ENCODE measurements at places on chromosomes 1 and 21.

- no peak for DNase-seq
Observed at GRCh38 chr1:211944733-211945500, 90.4 kb downstream of the INTS7 start.

DNA sequence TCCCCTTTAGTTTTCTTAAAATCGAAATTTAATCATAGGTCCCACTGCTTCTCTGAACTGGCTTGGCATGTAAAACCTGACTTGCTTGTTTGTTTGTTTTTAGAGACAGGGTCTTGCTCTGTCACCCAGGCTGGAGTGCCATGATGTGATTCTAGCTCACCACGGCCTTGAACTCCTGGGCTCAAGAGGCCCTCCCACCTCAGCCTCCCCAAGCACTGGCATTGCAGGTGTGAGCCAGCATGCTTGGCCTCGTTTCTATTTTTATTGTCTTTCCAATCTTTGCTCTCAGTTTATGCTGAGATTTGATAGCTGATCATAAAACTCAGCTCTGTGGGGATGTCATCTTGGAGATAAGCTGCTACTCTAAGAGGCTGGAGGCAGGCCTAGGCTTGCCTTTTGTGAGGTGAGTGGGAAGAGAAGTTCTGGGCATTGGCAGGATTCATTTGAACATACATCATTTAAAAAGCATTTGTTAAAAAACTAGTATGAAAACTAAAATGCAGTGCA lies 51.5 kb upstream of the GCLM start:
- no peak for DNase-seq

- DNase-seq = no peak
Observed at GRCh38 chr21:34274001-34274400, 89.8 kb upstream of the KCNE2 start.

GRCh38 chr1:209607795-209608178 lies 24.3 kb downstream of the CAMK1G start:
- DNase-seq = no peak

DNA sequence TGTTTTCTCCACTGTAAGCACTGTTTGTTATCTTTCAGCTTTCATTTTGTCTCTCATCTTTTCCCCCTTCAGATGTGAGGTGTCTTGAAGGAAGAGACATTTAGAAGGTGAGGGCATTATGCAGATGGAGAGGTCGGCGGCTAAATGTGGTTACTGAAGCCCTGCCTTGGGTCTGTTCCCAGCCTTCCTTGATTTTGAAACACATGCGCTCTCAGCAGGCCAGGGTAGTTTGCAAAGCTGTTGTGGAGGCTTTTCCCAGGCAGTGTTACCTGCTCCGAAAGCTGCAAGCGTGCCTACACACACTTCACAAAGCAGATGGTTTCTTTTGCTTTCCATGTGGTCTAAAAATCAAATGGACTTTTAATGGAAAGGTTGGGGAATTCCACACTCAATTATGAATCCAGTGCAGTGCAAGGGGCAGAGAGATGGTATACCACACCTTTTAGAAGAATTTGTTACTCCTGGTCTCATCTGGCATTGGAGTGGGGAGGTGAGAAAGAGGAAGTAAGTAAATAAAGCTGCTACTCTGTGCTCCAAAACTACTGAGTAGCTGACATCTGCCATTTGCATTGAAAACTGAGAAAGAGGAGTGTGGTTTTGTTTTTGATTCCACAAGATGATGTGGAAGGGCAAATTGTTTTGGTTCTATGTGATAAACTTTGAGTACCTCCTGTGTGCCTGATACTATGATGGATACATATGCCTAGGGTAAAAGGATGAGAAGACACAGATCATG lies 91.9 kb downstream of the NFIA start:
- peak; percentile 3 for DNase-seq

DNA sequence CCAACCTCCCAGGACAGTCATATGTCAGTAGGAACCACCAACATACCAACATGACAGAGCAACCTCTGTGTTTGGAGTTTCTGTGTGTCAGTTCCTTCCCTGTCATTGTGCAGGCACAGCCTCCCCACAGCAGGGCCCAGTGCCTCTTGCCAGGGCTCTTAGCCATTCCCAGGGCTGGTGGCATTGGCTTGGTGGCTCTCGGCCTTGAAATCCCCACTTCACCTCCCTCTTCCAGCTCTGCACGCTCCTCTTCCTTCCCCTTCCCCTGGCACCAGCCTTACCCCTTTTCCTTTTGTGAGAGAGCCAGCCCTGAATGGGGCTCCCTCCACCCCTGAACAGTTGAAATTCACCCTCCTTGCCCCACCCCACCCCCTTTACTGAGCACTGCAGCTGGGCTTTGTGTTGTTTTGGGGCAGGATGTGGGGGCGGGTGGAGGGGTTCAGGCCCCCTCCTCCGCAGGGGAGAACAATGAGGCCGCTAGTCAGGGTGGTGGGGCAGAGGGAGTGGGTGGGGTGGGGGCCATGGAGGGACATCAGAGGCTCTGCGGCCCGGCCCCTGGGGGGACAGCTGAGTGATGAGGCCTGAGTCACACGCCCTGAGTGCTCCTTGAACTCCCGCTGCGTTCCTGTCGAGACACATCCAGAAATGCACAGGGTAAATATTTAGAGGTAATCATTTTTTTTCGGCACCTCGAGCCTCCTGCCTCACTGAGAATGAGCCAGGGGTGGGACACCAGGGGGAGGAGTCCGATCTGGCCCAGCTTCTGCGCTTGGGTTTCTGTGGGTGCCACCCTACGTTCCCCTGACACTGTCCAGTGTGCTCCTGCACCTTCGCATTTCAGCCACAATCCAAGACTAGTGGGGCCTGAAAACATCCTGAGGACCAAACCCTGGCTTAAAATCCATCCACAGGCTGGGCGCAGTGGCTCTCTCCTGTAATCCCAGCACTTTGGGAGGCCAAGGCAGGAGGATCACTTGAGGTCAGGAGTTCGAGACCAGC lies 28.6 kb downstream of the LGR6 start:
- no peak for DNase-seq

- DNase-seq = no peak
Observed at GRCh38 chr1:183783342-183783741, 21.6 kb upstream of the RGL1 start.

GRCh38 chr1:60547821-60548220 lies 474.3 kb upstream of the C1orf87 start:
- no peak for DNase-seq

DNA sequence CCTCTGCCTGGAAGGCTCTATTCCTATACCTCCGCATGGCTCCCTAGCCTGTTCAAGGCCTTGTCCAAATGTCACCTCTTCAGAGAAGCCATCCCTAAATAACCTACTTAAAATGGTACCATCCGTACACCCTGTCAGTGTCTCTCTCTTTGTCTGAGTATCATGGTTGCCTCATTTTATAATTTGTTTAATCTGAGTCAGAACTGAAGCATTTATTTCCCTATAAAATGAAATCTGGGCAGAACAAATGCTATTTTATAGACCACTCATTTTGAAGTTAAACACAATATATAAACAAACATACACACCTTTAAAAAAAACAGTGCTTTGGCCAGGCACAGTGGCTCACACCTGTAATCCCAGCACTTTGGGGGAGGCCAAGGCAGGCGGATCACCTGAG lies 30.2 kb downstream of the RERE start:
- DNase-seq = no peak

GRCh38 chr1:29050166-29050565 lies 73.5 kb downstream of the TMEM200B start:
- DNase-seq = no peak

DNA sequence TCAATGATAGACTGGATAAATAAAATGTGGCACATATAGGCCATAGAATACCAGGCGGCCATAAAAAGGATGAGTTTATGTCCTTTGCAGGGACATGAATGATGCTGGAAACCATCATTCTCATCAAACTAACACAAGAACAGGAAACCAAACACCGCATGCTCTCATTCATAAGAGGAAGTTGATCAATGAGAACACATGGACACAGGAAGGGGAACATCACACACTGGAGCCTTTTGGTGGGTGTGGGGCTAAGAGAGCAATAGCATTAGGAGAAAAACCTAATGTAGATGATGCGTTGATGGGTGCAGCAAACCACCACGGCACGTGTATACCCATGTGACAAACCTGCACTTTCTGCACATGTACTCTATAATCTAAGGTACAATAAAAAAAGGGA lies 883.4 kb upstream of the PRMT6 start:
- DNase-seq = no peak

DNA sequence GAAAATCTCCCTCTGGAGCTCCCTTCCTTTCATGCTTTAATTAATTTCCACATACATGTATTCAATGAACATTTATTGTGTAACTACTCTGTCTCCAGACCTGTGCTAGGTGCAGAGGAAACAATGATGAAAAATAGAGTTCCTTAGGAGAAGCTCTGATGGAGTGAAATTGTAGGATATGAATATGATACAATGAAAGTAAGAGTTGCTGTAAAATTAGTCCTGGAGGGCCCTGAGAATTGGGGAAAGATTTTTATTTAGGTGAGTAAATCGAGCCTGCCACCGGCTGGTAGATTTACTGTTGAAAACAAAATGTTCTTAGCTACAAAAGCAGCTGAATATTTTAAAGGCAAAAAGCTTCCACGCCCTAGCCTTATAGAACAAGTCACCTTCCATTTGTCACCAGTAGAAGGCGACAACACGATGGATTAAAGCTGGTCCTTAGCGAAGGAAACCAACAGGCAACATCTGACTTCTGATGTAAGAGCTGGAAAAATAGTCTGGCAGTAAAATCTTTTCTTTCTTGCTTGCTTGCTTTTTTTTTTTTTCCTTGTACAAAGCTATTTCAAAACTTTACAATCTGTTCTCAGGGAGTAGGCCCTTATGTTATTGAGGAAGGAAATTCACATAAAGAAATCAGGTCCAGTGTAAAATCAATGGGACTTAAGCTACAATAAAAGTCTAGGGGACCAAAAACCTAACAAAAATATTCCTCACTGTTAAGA lies 82.0 kb upstream of the ROR1 start:
- peak; percentile 68 for DNase-seq

DNA sequence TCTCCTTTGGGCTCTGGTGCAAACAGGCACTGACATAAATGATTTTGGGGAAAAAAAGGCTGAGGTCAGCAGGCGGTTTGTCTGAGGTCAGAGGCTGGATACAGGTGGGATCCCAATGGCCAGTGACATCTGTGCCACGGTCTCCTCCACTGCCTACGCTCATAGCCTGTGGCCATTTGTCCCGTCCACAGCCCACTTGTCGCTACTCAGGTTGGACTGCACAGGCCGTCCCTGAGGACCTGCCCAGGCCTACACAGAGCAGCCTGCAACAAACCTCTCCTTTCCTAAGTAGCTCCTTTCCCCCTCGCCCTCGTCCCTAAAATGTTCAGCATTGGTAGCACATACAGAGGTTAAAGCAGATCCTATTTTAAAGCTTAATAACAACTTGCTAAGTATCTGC lies 150.7 kb downstream of the ZBTB18 start:
- no peak for DNase-seq

- no peak for DNase-seq
Observed at GRCh38 chr1:171597203-171597602, 24.8 kb upstream of the MYOCOS start.

DNA sequence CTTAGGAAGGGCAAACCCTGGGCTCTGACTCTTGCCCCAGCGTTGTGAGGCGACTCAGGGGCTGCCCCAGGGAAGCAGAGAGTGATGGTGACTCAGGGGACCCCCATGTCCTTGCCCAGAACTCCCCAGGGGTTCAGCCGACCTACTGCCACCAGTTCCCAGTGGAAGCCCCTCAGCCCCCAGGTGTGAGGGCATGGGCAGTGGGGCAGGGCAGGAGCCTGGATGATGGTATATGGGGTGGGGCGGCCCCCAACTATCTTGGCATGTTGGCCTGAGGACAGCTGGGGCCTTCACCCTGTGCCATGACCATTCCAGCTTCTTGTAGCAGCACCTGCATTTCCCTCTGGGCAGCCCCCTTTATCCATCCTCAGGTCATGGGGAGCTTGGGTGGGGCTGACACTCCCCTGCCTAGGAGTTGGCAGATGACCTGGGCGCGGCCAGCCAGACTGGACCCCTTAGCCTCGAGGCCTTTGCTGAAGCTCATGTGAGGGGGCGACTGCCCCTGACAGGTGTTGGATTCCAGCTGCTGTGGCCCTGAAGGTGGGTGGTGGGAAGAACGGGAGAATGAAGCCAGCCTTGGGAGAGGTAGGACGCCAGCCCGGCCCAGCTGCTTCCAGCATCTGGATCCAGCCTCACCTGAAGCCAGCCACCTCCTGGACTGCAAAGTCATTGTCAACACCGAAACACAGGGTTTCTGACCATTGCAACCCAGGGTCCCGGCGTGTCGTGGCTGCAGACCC lies 1.8 kb upstream of the FNDC10 start:
- DNase-seq = no peak

DNA sequence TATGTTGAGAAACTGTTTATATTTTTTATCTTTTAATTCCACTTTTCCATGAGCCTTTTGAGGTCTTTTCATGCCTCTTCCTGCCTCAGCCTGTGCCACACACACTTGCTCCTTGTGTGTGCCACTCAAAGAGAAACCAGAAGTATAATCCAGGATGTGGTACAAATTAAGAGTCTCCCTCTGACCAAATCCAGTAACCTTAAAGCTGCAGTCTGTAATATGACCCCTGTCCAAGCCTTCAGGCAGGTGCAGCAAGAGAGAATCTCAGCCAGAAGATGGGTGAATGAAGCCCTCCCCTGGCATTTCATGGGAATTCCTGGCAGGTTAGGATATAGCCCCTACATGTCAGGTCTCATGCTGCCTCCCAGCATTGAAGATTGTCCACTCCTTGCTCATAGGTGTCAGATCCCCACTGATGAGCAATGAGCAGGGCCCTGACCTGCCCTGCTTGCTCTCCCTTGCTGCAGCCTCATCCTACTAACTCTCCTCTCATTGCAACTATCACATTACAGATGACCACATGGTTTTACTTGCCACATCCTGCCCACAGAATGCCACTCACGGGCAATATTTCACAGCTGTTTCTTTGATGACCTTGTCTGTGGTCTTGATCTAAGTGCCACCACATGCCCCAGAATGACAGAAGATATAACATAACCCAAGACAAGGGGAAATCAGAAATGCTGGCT lies 169.3 kb downstream of the SEC16B start:
- DNase-seq = no peak

GRCh38 chr1:41882486-41882885 lies 36.2 kb downstream of the HIVEP3 start:
- DNase-seq = no peak

DNA sequence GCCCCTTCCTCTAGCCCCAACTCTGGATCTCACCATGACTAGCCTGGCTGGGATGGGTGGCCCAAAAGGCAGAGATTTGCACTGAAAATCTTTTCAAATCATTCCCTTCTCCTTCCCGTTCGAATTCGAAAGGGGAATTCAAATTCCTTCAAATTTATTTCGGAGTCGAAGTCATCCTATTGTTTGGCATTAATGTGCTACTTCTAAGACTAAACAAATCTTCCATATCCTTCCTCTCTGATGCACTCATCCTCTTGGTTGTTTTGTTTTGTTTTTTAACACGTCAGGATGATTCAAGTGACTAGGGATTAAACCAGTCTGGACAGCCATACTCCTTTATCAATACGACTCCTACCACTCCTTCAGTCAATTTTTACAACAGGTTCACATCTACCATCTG lies 95.5 kb upstream of the SGIP1 start:
- DNase-seq = no peak

GRCh38 chr21:36249576-36250422 lies 70.2 kb upstream of the MORC3 start:
- DNase-seq = no peak
